ENCODE measurements at places on chromosomes 12 and 14.

DNA sequence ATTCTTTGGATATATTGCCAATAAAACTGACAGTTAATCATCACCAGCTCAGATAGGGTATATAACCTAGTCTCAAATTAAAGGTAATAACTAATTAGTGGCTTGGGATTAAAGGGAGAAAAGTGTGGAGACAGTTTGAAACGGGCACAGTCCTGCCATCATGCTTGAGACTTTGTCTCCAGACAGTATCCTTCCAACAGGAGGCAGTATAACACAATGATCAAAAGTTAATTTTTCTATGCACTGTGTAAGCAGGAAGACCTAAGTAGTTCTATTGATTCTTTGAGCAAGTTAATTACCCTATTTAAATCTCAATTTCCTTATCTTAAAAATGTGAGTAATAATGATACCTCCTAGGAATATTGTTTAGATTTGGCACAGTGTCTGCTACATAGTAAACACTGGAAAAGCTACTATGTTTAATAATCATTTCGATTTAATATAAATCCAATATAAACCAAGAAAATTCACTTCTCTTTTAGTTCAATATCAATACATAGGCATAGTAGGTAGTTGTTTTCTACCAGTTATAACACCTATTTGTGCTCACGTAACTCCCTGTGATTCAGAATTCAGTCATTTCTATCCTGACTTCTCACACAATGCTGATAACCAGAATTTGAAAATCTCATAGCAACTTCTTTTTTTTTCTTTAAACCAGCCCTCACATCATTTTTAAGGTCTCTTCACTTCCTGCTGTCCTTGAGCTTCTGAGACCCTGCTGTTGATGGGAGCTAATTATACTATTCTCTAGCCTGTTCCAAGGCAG lies 53.7 kb downstream of the GALNT4 start:
- DNase-seq: no peak

- peak; percentile 18 for DNase-seq
Measured at GRCh38 chr12:127393896-127394295, 873.1 kb upstream of the TMEM132C start.

DNA sequence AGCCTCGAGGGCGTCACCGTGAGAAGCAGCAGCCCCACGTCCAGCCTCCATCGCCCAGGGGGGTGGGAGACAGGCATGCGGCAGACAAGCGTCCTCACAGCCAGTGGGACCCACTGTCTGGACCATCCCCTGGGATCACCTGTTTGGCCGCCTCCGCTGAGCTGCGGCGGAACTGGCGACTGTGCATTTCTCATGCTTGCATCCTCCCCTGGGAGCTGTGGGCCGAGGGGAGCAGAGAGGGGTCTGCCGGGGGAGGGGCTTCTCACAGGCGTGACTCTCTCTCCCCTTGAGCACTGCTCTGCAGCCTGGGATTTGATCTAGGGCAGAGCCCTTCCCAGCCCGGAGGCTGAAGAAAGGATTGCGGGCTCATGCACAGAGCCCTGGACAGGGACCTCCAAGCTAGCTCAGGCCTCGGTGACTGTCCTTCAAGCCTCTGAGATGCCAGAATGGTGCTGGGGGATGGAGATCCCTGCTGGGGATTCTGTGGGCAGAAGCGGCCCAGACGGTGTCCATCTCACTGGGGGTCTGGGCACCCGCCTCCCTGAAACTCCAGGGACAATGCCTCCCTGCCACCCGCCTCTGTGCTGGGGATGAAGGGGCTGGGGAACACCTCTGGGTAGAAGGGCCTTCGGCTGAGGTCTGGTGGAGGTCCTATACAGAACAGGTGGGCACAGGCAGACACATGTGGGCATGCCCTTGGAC lies 61.1 kb downstream of the PRIMA1 start:
- no peak for DNase-seq

GRCh38 chr12:104588047-104588920 lies 131.5 kb downstream of the CHST11 start:
- DNase-seq: no peak

- DNase-seq: no peak
Measured at GRCh38 chr14:36939265-36939664, 233.1 kb downstream of the SLC25A21 start.

- DNase-seq: no peak
Measured at GRCh38 chr12:124024263-124024678, 51.3 kb downstream of the ZNF664 start.

All from occipital lobe (tissue), 3 donors.